ENCODE measurements at places on chromosomes 5 and 9.

- no peak for DNase-seq
These were observed 693.2 kb upstream of the CHD1 start for GRCh38 chr5:99621772-99622681.

GRCh38 chr5:9409413-9409960 is 136.4 kb downstream of the SEMA5A start:
- DNase-seq: no peak

GRCh38 chr5:139061274-139061673 is 136.9 kb downstream of the SIL1 start:
- no peak for DNase-seq

DNA sequence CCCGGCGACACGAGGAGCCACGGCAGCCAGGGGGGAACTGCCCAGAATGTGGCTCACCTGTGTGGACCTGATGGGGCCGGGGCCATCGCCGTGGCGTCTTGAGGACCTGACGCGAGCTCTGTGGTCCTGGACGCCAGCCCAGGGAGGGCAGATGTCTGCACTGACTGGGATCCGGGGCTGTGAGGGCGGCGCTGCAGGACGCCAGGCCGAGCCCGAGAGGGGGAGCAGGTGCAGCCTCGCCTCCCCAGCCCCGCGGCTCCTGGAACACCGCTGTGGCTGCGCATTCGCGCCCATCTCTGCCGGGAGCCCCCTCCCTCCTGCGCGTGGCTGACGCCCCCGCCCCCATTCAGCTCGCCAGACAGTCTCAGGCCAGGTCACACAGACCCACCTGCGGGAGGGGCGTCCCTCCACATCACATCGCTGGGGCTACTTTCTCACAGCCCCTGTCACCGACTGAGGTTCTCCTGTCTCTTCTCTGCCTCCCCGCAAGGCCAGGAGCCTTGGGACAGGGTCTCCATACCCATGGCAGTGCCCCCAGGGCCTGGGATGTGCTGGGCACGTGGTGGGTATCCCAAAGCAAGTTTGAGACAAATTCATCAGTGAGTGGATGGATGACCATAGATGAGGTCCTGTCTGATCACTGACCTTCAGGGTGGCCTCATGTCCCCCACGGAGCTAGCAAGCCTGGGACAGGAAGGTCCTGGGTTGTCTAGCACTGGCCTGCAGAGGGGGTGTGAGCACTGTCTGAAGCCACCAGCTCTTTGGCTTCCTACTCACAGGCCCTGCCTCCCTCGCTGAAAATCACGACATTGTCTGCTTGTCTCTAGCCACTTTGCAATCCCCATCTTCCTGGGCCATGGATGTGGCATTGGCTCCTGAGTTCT is 47.3 kb downstream of the RASGEF1C start:
- DNase-seq: no peak

DNA sequence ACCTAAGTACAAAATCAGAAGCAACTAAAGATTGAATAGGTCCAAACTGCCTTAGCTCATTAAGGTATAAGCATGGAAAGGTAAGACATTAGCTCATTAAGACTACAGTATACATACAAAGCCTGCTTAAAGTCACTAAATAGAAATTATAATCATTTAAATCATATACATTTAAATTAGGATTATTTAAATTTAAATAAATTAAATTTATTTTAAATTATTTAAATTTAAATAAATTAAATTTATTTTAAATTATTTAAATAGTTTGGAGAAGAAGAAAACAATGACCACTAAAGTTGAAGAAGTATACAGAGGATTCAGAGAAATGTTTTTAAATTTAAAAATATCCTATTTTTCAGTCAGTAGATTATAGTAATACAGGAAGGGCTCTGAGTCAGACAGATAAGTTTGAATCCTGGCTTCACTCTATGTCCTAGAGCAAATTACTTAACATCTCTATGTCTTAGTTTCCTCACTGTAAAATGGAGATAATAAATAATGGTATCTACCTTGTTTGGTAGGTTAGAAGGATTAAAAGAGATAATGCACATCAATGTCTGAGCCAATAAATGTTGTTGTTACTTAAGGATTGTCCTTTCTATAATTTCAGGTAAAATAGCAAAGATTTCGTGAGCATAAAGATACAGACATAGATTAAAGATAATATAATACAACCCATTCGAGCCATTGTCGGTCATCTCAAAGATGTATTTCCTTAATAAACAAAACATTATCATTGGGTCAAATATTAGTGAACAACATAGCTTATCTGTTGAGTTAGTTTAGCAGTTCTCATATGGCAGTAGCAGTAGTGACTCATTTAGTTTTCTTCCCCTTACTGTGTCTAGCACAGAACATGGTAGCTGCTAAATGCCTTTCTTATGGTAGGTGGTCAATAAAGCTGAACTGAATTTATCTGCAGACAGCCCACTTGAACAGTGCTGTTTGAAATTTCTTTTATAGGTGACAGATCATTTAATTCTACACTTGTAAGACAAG is 100.6 kb downstream of the KIAA0825 start:
- DNase-seq: no peak

DNA sequence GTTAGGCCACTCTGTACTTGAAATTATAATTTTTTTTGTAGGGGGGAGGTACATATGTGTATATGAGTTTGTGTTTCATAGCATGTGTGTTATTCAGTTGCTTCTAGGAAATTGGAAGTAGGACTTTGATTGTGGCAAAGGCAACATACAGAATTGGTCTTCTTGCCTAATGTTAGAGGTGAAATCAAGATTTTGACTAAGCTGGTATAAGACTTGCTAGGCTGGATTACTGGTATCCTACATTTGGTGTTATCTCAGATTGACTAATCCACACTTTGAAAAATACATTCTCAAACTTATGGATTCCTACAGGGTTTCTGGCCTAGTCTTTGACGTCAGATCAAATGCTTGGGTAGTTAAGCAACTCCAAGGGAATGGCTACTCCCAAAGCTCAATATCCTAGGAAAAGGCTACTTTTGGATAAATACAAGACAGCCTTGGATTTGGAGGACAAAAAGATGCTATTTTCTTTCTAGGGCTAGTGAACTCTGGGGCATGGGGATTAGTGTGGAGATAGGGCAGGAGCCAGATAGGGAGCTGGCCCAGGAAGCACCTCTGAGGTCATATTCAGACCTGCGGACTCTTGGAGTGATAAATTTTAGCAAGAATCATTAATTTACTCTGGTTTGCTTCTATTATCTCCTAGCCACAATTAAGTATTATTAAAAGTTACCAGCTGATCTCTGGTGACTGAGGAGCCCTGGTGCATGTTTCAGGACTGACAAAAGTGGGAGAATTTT is 144.0 kb upstream of the RPS23 start:
- no peak for DNase-seq

DNA sequence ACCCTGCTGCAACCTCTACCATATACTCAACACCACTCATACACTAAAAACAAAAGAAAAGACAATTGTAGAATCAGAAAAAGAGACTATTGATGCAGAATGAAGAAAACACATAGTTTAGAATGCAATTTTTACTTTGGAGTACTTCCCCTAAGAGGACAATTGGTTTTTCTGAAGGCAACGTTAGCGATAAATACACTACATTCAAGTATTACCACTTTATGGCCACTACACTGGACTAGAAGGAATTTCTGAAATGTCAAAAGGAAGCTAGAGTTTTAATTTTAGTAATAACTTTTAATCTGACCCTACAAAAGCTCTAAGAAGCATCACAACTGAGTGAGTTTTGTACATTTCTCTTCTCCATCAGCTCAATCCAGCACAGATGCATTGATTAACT is 24.7 kb downstream of the PUM3 start:
- DNase-seq: no peak

GRCh38 chr9:86974421-86974820 is 27.1 kb upstream of the GAS1 start:
- DNase-seq: no peak

DNA sequence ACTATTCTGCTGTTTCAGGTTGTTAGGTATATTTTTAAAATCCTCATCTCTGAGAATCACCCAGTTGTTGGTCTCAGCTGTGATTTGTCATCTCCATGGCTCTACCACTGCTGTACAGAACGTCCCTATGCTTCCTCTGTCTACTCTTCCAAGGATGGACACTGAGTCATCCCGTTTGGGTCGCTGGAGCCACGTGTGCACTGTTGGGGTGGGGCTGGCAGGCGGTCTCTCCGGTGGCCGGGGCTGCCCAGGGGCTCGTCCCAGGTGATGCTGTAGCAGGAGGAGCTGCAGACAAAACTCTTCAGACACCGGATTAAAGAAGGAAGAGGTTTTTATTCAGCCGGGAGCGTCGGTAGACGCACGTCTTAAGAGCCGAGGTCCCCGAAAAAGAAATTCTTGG is 16.9 kb downstream of the LCN9 start:
- no peak for DNase-seq

Measured in hematopoietic multipotent progenitor cell treated with erythropoietin and hydrocortisone succinate and interleukin-3 and kit ligand, for 6 days (in vitro differentiated cells).